ENCODE measurements at places on chromosomes 3 and 15. TPM values are rescaled to one million over a fixed set of nuclear protein-coding genes. Genes with fewer than 3 reads are reported as not detected.

DNA sequence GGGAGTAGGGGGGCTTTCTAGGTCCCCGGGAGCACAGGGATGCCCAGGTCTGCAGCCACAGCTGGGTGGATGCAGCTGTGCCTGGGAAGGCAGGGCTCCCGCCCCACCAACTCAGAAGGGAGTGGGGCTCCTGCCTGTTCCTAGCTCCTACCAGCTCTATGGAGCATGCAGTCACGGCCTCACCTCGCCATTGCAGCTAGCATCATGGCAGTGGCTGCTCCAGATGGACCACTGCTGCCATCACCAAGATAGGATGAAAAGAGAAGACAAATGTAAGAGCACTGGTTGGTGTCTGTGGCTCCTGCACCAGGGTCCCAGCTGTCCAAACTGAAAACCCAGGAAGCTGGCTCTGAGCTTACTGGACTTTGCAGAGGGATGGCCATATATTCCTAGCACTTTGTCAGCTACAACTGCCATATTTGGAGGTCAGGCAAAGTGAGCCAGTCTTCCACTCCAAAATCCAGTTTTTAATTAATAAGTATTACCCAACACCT, 3.0 kb upstream of the LIMD1 start:
- no peak for DNase-seq

DNA sequence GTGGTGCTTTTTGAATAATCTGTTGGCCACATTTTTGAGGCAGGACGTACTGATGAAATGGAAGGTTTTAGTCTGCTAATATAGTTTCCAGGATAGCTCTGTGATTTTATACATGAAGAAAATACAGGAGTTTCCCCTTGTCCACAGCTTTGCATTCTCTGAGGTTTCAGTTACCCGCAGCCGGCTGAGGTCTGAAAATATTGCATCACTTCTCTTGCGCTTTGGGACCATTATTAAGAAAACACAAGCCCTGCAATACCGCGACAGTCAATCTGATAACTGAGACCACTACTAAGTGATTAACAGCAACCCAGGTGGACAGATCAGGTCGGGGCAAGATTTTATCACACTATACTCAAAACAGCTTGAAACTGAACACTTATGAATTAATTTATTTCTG, 33.0 kb downstream of the BLM start:
- DNase-seq, result no peak

DNA sequence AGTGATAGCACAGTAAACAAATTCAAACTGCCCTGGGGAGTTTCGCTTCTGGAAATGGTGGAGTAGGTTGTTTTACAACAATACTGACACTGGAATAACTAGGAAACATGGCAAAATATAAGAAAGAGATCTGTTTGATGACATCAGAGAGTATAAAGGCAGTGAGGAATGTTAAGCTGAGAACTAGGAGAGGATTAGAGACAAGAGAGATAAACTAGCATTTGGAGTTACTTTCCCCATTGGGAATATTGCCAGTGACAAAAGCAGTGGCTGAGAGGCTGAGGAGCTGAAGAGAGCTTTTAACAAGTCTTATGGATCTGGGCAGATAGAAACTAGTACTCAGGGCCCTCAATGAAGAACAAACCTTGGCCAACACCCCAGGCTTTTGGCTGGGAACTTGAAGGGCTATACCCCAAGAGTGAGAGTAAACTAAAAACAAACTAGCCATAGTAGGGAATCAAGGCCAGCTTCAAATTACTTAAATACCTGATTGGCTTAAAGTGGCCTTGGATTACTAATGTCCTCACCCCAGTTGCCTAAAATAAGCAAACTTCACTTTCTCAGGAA, 280.4 kb downstream of the KLF13 start:
- DNase-seq, result no peak

Gene SEMA5B
- total RNA-seq, result 2.3 TPM

DNA sequence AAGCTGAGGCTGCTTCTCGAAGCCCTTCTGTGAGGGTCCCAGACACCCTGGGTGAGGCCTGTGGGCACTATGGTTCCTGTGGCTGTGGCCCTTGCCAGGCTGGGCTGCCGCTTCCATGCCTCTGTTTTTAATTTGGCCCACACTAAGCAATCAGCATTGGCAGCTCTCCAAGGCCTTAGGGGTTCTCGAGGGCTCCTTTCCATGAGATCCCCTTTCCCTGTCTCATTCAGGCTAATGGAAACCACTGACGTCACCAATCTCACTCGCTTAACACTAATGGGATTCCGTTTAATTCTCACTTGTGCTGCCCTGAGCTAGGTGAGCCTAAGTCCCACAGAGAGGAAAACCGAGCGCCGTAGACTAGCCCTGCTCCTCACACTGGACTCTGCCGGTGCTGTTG, 60.2 kb upstream of the RAB6B start:
- DNase-seq, result no peak

DNA sequence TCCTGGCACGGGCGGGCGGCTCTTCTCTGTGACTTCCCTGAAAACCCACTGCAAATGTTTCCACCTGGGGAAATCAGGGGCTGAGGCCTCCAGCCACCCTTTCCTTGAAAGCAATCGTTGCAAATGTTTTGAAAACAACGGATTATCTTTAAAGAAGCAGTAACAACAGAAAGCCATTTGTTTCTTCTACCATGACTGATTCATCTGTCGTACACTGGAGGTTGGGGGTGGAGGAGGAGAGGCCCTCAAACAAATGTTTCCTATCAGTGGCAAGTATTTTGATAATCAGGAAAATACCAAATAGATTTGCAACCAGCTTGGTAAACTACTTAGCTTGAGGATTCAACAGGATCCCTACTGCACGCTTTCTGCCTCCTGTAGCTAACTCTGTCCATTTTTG, 114.9 kb downstream of the PDZRN3 start:
- DNase-seq, result no peak

GRCh38 chr15:64251121-64251520, 88.3 kb upstream of the PPIB start:
- DNase-seq, result no peak

DNA sequence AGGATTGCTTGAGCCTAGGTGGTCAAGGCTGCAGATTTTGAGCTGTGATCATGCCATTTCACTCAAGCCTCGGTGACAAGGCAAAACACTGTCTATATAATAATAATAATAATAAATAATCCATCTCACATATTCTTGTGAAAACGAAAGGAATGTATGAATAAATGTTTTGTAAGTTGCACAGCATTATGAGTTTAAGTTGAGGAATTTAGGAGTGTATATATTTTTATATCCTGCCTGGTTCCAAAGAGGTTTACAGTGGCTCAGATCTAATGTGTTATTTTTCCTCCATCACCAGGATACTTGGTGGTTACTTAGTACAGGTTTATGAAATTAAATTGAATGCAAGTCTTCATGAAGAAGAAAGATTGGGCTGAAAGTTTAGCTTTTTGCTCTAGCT, 77.2 kb downstream of the ATG7 start:
- DNase-seq, result no peak

DNA sequence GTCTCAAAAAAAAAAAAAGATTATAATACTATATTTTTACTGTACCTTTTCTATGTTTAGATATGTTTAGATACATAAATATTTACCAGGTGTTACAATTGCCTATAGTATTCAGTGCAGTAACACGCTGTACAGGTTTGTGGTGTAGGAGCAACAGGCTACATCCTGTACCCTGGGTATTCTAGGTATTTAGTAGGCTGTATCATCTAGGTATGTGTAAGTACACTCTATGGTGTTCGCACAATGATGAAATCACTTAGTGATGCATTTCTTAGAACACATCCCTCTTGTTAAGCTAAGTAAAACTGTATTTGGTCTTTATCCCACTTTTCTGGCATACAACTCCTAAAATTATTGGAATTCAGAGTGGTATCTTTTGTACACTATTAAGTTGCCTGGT, 77.8 kb downstream of the CDC25A start:
- DNase-seq, result no peak

GRCh38 chr3:9946112-9947024, 5.8 kb downstream of the PRRT3 start:
- DNase-seq, result no peak

All from OCI-LY7 (cell line).